ENCODE measurements at places on chromosomes 11 and 22.

DNA sequence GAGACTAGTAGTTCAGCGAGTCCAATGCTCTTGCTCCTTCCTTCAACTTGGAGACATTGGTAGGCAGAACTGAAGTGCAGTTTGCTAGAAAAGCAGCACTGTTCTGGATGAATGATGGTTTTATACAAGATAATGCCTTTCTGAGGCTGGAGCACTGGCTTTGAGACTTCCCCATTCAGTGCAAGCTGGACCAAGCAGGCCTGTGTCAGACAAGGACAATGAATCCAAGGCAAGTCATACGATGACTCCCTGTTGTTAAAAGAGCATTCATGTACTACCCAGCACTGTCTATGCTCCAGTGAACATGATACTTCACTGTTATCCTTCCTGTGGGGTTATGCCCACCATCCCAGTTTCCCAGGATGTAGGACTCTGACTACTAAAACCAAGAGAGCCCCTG lies 242.3 kb upstream of the RAG2 start:
- DNase-seq = no peak

DNA sequence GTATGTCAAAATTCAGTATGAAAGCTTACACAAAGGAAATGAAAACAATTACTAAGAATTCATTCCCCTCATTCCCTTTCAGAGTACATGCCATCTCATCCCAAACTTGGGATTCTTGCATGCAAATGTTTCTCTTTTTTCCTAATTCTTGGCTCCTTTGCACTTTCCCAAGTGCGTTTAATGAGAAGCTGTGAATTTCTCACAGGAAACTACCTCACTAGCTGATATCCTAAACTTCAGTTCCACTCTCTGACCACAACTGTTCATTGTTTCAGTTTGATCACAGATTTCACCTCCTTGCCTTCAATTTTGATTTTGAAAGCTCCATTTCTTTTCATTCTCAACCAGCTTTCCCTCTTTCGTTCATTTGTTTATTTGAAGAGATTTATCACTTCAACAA lies 5.9 kb upstream of the ARL14EP start:
- no peak for DNase-seq

DNA sequence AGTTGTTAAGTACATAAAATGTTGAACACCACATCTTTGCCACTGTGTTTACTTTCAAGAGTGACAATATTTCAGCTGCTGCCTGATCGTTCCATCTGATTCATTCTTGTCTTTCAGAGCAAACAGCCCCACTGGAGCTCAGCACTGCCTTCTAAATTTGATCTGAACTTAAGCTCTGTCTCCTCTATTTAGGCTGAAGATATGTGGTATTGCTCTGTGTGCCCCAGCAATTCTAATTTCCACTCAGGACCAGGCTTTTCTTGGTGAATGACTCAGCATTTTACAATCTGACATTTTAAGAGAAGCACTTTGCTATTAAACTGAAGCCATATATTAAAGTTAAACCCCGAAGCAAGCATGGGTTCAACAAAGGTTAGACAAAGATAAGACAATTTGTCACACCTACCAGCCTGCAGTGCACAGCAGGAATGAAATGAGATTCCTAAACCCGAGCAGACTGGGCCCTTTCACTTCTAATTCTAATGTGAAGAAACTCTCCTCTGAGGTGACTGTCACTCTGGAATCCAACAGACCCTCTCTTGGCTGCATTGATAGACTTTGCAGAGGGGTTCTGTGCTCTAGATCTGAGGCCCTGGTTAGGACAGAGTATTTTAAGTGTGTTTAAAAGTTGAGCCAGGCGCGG lies 41.7 kb upstream of the PLET1 start:
- DNase-seq = no peak

GRCh38 chr11:68680541-68681231 lies 3.7 kb upstream of the GAL start:
- no peak for DNase-seq

DNA sequence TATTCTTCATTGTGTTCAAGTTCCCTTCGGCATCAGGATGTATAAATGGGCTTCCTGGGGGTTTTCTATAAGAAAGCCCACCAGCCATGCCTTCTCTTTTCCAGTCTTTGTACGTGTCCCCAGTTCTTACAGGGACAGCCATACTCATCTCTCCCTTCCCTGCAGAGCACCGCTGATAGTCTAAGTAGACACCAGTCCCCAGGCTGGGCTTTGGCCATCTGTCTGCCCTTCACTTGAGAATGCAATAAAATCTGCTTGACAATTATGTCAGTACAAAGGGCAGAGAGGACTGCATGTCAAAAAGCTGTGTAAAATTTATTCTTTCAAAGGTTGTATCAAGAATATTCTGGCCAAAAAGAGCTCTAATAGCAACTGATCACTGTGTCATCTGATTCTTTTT lies 27.3 kb downstream of the NTM start:
- no peak for DNase-seq

GRCh38 chr11:57474017-57474802 lies 13.9 kb downstream of the RTN4RL2 start:
- DNase-seq = no peak

GRCh38 chr11:104078995-104079394 lies 42.6 kb downstream of the DDI1 start:
- DNase-seq = no peak

GRCh38 chr11:71443736-71444445 lies 4.3 kb downstream of the DHCR7 start:
- DNase-seq = no peak

DNA sequence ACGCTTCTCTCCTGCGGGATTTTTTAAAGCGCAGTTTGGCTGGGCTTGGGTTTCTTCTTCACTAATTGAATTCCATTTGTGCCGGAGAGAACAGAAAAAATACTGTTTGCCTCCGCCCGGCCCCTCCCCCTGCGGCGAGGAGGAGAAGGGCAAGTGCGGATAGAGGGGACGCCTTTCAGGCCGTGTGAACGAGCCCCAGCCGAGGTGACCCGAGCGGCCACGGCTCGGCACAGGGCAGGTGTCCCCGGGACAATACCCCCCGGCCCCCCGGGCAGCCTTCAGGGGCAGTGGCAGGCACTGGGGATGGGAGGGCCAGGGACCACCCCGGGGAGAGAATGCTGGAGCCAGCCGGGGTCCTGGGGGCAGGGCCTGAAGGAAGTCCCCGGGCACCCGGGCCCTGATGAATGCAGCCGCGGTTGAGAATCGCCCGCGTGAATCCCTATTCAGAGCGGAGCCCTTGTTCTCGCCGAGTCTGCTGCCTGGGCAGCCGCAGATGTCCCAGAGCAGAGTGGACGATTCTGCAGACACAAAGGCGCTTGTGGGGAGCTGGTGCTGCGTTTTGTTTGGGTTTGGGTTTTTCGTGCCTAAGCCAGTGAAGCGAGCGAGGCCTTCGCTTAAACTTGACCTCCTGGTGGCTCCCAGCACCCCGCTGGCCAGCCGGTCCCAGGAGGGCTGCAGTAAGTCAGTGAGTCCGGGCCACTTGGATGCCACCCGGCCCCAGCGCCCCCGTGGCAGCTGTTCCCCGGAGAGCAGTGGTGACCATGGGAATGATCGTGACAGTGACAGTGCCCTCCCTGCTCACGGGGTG lies 96.0 kb downstream of the WNT7B start:
- DNase-seq = no peak

DNA sequence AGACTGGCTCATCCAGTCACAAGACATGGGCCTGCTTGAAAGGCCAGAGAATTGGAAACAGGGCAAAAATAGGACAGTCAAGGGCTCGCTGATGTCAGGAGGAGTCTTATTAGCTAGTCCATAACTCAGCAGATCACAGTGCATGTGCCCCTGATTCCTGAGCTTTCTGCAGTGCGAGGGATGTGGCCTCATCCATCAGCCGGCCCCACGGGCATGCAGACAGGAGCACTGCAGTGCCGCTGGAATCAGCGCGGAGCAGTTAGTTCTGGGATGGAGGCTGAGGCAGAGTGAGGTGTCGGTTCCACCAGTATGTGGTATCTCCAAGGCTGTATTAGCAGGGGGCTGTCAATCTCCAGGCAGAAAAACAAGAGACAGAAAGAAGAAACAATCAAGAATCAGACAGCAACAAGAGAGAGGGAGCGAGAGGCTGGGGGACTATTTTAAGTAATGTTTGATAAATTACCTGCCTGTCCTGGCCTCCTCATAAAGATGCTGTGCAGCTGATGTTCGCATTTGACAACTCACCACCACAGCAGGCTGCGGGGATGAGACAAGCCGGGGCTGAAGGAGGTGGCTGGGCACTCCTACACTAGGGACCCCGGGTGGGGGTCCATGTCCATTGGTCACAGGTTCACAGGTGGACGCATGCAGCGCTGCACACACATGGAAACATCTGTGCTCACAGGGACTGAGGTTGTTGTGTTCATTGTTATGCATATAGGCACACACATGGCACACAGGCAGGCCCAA lies 167.2 kb downstream of the TRIM29 start:
- DNase-seq = no peak

DNA sequence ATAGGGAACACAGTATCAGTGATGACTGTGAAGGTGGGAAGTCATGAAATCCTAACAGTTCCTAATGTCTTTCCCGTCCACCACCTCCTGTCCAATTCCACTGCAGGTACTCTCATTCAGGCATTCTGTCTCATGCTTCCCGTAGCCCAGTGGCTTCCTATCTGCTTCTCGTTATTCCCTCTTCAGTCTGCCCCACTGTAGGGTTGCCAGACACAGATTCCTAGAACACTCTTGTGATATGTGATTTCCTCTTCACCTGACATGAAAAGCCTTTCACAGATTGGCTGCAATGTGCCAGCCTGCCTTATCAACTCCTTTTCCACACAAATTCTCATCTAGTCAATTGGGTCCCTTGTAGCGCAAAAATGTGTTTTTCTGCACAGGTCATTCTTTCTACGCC lies 49.0 kb downstream of the C2CD3 start:
- DNase-seq = no peak
